Stimulated activated CD8-positive, alpha-beta memory T cell treated with anti-CD3 and anti-CD28 coated beads, Interleukin-15, amount 100 ng/mL, for 24 hours (primary cell): ENCODE measurements at places on chromosomes 7 and 10.

GRCh38 chr10:51574248-51575048 lies 124.9 kb downstream of the CSTF2T start:
- DNase-seq = no peak

DNA sequence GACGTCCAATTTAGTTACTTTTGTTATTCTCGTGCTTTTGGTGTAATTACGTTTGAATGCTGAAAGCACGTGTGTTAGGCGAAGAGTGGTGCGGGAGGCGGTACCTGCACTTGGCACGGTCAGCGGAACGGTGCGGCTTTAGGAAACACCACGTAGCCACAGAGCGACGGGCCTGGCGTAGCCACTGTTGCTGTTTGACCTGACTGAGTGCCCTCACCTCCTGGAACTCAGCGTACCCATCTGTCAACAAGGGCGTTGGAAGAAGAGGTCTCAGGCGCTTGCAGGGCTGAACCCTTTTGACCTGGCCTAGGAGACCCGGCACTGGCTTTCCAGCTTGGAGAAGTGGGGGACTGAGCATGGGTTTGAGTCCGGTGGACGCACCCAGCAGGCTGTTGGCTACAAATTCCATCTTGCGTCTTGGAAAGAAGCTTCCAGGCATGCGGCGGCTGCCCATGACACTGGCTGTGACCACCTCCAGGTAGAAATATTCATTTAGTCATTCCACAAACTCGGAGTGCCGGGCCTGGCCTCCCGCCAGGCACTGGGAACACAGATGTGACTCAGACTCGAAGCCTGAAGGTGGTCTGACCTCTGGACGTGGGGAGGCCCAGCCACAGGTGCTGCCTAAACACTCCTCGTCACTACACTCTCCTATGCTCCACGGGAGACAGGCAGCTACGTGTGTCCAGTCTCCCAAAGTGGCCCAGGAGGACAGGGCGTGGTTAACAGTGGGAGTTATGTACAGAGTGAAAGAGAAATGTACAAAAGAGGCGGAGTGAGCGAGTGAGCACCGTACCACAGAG lies 22.2 kb downstream of the FAM20C start:
- DNase-seq = no peak

- DNase-seq = no peak
Observed at GRCh38 chr7:68776326-68776725, 821.9 kb upstream of the AUTS2 start.

DNA sequence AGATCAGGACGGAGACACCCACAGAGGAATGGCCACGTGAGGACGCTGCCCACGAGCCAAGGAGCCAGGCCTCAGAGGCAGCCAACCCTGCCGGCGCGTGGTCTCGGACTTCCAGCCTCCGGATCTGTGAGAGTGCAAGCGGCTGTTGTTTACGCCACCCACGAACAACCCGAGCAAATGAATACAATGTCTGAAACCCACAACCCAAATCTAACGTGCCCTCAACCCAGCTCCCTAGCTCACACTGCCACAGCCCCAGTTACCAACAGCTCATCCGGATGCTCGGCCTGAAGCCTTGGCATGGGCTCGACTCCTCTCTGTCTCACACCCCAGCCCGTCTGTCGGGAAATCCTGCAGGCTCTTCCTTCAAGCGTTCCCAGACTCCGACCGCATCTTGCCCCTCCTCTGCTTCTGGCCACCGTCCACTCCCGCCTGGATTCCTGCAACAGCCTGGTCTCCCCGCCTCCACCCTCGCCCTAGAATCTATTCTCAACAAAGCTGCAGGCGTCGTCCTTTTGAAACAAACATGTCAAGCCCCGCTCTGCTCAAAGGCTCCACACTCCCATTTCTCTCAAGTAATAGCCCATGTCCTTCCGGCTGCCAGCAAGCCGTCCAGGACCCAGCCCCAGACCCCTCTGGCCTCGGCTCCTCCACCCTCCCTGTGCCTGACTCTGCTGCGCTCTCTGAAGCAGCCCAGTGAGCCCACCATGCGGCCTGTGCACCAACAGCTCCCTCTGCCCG lies 35.3 kb downstream of the STK32C start:
- no peak for DNase-seq

GRCh38 chr10:36195364-36195763 lies 553.3 kb upstream of the FZD8 start:
- DNase-seq = no peak

DNA sequence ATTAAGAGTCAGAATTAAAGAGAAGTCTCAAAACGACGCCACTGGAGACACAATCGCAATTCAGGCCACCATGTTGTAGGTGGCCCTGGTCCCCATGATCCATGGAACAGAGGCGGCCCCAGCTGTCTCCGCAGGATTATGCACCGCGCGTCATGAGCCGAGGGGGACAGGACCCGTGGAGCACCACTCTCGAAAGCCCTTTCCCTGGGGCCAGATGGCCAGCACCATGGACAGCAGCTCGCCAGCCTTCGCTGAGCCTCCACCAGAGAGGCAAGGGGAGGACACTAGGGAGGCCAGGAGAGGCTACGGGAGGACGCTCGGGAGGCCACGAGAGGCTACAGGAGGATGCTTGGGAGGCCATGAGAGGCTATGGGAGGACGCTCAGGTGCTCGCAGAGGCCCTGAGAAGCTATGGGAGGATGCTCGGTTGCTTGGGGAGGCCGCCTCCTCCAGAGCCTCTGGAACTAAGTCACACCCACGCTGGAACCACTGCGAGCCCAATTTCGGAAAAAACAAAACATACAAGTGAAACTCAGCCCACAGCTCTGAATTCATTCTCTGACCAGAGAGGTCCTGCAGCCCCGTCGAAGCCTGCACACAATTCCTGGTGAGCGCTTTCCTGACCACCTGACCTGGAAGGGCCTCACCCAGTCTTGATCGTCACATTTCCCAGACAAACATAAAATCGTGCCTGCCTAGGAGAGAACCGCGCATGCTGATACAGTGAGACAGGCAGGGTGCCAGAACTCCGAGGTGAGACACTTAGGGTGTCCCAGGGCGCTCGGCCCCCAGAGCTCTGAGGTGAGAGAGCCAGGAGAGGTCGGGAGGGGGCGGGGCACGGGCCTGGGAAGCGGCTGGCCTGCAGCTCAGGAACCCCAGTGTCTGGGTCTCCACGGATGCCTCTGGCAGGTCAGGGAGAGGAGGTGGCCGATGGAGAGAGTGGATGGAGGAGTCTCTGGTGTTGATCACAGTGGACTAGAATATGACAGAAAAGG lies 224.4 kb downstream of the PTPRN2 start:
- no peak for DNase-seq

DNA sequence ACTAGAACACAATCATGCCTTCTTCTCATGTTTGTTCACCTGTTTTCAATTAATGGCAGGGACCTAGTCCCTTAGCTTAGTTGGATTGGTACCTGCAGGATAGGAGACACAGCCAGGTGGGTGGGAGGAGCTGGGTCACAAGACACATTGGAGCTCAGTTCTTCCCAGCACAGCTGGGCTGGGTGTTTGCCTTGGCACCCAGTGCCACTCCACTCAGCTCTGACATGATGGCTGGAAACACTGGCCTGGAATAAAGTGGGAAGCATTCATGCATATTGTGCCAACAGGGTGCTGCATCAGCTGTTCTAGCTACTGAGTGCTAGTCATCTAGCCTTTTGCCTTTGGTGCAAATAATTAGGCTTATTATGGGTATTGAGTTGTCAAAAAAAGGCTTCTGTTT lies 226.1 kb downstream of the PTEN start:
- no peak for DNase-seq

DNA sequence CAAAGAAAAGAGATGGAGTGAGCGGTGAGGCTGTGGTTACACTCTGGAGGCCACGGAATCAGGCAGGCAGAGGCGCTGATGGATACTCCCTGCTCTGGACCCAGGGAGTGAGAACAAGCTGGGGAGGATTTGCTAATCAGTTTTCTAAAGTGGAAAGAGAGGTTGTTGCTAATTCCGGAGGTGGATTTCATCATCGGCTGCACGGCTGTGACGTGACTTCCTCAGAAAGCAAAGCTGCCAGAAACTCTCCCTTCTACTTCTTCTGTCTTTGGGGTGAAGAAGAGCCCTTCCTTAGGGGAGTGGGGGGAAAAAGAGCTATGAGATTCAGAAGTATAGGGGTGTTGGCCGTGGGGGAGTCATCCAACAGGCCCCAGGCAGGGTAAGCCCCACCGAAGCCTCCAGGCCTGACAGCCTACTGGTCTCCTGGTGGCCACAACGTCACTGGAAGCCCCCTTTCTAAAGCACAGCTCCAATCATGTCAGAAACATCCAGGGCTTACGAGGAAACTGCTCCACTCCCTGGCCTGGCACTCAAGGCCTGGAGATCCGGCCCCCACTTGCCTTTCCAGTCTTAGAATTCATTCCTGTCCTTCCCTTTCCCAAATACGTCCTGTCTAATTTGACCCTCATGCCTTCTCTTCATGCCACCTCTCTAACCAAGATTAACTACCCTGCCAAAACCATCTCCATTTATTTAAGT lies 114.5 kb downstream of the HIP1 start:
- no peak for DNase-seq

GRCh38 chr10:11449761-11450160 lies 161.7 kb downstream of the USP6NL start:
- no peak for DNase-seq

- no peak for DNase-seq
Observed at GRCh38 chr10:17548770-17549169, 68.4 kb downstream of the HACD1 start.

DNA sequence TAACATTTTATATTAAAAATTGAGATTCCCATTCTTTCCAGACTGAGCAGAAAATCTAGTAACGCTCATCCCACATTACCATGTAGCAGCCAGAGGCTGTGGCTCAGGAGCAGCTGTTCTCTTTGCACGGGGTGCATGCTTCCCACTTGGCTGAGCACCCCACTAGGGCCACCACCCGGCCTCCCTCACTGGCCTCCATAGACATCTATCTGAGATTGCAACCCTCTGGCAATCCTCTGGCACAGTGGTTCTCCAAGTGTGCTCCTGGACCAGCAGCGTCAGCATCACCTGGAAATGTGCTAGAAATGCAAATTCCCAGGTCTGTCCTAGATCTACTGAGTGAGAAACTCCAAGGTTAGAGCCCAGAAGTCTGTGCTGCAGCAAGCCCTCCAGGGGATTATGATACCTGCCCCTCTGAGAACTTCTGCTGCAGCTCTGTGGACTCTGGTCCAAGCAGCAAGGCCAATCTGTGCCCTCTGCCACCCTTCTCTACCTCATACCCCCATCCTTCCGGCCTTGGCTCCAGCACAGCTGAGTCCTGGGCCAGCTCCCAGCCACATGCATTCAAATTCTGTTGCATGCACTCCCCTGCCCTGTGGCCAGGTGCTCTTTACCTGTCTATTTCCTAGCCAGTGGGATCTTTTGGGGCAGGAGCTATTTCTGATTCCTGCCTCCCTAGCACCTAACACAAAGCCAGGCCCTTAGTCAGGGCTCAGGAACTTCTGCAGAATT lies 301.5 kb downstream of the GRID1 start:
- no peak for DNase-seq

- no peak for DNase-seq
Observed at GRCh38 chr7:1923409-1924257, 253.6 kb downstream of the ELFN1 start.

DNA sequence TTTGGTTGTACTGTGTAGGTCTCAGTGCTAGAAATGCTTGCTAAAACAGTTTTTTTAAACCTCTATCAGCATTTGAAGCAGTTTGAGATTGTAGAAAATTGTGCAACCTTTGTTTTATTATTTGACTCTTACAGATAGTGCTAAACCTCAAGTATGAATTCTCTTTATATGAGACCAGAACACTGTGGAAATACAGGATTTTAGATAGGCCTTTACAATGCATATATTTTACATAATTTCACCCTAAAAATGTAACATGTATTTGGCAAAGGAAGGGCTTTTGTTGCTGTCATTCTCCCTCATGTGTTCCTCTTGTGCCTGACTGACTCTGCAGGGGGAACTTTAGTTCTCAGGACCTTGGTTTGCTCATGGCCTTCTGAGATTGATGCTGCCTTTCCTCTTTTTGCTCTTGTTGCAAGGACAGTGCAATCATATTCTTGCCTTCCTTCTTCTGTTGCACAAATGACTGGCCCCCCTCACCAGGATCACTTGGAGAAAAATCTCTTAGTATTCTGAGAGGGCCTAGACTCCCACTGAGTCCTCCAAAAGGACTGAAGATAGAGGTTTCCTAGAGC lies 188.7 kb downstream of the PPP1R9A start:
- no peak for DNase-seq

DNA sequence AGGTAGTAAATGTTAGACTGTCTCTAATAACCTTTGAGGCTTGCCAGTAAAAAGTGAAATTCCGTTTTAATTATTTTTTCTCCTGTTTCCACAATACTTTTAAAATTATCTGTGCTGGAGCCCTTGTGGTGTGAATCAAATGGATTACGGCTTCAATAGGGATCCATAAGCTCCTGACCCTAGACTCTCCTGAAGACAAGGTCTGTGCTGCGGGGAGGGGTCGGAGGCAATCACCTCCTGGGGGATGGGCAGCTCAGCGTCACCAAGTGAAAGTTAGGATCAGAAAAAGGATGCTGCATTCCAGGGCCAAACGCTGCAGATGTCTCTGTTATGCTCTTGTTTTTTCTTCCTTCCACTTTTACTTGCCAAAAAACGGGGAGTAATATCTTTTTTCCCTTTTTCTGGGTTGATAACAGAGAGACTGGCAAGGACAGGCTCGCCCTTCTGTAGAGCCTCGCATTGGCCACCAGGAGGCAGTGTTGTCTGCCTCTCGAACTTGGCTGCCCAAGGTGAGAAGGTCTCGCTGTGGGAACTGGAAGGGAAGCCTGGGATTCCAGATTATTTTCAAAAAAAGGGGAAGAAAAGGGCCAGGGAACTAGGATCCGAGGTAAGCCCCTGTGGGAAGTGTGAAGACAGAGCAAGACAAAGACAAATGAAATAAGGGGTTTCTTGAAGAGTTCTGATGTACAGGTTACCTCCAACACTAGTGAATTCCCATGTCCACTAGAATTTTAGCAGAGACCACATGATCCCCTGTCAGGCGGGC lies 621.9 kb downstream of the ACTR3B start:
- no peak for DNase-seq

DNA sequence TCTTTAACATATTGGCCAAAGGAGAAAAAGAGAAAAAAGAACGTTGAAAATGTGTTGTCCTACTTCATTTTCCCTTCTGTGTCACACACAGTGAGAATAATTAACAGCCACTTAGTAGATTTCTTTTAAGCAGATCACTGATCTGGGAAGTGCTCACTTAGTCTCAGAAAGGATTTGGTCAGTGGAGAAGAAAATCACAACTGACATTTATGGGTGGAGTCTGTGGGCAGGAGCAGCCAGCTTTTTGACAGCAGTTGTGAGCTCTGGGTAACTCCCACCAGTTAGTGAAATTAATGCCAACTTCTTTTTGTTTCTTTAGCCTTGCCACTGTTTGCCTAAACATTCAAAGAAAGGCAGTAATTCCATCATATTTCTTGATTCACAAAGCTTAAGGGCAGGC lies 49.7 kb downstream of the CDK14 start:
- DNase-seq = no peak

DNA sequence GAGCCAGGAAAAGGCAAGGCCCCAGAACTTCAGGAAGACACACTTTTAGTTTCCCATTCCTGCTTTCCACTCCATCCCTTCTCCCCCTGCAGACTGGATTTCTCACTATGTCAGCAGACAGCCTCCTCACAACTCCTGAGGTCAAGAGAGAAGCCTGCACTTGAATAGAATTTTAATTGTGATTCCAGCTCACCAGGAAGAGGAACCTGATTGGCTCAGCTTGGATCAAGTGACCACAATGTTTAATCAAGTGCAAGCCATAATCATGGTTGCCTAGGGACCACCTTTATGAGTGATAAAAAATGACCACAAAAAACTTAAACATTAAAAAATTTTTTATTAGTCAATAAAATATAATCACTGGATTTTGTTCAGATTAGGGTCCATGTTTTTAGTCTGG lies 244.7 kb upstream of the RHOBTB1 start:
- no peak for DNase-seq

- no peak for DNase-seq
Observed at GRCh38 chr10:62616885-62617590, 187.5 kb upstream of the ADO start.
